ENCODE measurements at places on chromosomes 16 and 17.
A peak's percentile ranks its signal among the peaks of the same experiment; 100 is the strongest.

DNA sequence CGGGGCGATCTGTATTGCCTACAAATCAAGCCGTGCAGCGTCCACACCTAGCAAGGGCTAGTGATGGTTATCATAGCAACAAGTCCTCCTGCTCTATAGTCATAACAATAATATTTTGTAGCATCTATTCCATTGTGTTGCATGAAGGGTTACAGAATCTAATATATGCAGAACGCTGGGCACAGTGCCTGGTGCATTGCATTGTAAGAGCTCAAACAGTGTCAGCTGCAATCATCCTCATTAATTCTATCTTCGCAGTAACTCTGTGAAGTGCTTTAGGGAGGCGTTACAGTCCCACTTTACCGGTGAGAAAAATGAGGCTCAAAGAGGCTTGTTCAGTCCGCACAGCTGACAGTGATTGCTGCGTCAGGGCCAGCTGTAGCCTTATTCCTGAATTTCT, 149.4 kb downstream of the RBFOX1 start:
- DNase-seq: no peak

GRCh38 chr17:49835472-49835871, 12.4 kb downstream of the TAC4 start:
- no peak for DNase-seq

DNA sequence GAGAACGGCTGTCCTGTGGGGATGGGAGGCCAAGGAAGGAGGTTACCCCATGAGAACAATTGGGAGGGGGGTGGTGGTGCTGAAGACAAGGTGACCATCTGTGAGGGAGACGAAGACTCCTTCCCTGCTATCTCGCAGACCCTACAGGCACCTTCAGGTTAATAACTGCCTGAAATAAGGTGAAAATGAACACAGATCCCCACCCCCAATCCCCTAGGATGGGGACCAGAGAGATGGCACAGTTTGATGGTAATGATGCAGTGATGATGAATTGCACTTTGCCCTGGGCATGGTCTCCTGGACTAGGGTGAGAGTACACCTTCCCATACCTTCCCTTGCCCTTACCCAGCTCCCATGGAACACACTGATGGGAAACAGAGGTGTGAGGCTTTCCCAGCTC, 1.4 kb upstream of the NAE1 start:
- no peak for DNase-seq

DNA sequence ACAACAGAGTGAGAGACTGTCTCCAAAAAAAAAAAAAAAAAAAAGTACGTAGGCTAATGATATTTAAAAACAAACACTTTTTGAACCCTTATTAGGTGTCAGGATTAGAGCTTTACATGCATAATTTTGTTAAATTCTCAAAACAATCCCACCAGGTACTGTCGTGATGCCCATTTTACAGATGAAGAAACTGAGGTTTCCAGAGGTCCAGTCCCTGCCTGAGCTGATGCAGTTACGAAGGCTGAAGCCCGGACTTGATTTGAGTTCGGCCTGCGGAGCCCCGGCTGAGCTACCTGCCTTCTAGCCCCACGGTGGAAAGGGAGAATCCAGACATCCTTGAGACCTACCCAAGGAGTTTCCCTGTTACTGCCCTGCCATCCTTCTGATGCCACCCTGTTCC, 137.5 kb upstream of the EEF2KMT start:
- no peak for DNase-seq

GRCh38 chr17:47188271-47188875, 722 bp downstream of the CDC27 start:
- DNase-seq: peak; percentile 6

- DNase-seq: no peak
These were observed 16.1 kb downstream of the PLK1 start for GRCh38 chr16:23694644-23695373.

DNA sequence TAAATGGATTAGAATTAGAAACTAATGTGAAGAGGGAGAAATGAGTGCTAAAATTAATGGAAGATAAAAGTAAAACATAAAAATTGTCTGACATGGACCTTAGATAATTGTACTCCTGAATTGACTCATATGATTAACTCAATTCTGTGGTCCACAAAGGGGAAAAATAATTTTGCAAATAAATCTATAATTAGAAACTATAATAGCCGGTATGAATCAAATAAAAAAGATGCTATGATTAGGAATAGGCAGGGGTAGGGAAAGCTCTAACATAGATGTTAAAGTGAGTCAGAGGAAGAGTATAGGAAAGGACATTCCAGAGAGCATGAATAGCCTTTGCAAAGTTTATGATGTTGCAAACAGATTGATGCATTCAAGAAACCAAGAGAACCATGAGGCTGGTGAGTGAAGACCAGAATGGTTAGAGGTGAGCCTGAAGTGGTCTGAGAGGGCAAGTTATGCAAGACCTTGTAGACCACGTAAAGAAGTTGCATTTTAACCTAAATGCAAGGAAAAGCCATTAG, 262.1 kb upstream of the CA10 start:
- DNase-seq: no peak

- DNase-seq: no peak
These were observed 7.8 kb downstream of the KRT28 start for GRCh38 chr17:40791787-40792436.

DNA sequence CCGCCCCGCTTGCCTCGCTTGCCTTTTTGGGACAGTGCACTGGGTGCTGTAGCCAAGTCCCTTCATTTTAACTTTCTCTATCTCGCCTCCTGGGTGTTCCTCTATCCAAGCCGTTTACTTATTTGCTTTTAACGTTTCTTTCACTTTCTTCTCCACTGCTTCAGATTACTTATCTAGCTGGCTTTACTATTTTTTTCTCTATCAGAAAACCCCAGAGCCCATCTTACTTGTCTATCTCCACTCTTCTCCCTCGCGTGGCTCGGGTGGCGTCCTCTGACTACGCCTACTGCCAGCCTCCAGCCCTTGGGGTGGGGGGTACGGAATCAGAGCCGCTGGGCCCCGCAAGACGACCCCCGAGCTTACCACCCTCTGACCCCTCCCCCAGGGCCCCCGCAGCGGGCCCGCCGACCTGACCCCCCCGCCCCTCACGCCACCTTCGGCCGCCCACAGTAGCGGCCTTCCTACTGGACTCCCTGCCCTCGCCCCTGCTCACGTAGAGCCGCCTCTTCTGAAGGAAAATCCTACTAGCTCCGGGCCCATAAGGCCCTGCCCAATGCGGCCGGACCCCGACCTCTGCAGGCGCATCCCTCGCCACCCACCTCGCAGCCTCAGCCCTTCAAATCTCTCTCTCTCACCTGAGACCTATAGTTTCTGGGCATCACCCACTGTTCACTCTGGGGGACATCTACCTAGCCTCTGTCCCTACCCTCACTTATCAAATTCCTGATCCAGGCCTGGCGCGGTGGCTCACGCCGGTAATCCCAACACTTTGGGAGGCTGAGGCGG, 1.0 kb upstream of the SLC12A4 start:
- no peak for DNase-seq

GRCh38 chr16:83792391-83792790, 15.4 kb upstream of the HSBP1 start:
- no peak for DNase-seq

DNA sequence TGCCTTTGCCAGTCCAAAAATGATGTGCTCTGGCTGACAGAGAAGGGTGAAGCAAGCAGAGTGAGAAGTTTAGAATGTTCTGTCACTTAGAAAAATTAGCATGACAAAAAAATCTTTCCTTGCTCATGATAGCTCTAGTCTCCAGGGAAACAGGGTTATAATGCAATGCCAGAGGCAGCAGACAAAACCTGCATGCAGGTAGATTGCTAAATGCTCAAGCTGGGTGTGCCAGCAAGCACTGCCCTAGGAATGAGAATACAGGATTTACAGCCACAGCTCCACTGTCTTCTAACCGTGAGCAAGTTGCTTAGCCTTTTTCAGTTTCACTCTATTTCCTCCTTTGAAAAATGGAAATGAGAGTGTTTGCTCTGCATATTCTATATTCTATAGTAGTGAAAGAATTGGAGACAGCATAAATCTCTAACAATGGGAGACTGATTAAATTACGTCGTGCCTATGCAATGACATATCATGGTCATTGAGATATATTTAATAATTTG, 516.6 kb upstream of the C16orf82 start:
- no peak for DNase-seq

DNA sequence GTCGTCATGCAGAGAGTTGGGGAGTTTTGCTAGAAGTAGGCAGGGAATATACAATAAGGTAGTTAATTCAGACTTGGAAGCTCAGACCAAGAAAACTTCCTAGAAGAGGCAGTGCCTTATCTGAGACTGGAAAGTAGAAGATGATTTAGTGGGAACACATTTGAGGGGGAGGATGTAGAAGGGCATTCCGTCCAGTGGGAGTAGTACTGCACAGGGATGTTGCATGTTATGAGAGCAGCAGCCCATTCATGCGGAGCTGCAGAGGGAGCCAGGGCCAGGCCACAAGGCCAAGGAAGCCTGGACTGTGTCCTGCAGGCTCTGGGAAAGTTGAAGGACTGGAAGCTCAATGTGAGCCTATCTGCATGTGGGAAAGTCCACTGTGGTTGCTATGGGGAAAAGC, 344.5 kb upstream of the EEF2KMT start:
- DNase-seq: no peak

GRCh38 chr16:24367186-24367710, 111.1 kb downstream of the CACNG3 start:
- no peak for DNase-seq

DNA sequence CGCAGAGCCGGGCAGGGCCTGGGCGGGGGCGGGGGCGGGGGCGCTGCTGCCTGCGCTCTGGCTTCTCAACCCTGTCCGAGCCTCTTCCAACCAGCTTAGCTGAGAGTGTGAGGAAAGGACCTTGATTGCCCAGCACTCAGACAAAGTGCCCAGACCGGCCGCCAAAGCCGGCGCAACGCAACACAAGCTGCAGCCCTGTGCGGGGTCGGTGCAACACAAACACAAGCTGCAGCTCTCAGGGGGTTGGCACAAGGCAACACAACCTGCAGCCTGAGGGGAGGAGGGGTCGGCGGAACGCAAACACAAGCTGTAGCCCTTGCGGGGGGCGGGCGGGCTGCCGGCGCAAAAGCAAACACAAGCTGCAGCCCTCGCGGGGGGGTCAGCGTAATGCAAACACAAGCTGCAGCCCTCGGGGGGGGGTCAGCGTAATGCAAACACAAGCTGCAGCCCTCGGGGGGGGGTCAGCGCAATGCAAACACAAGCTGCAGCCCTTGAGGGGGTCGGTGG, 60.0 kb downstream of the KLHDC4 start:
- no peak for DNase-seq

GRCh38 chr17:4386406-4386805, 19.9 kb upstream of the UBE2G1 start:
- DNase-seq: no peak

- DNase-seq: no peak
These were observed 51.9 kb downstream of the ABCA8 start for GRCh38 chr17:68903286-68903685.

GRCh38 chr17:60641126-60641525, 36.5 kb upstream of the BCAS3 start:
- no peak for DNase-seq

DNA sequence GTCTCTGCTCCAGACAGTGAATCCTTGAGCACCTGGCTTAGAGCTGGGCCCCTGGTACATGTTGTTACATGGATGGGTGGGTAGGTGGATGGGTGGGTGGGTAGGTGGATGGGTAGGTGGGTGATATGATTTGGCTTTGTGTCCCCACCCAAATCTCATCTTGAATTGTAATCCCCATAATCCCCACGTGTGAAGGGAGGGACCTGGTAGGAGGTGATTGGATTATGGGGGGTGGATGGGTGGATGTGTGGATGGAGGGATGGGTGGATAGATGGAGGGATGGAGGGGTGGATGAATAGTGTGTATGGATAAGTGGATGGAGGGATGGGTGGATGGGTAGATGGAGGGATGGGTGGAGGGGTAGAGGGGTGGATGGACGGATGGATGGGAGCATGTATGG, 26.6 kb upstream of the NPTX1 start:
- DNase-seq: no peak

DNA sequence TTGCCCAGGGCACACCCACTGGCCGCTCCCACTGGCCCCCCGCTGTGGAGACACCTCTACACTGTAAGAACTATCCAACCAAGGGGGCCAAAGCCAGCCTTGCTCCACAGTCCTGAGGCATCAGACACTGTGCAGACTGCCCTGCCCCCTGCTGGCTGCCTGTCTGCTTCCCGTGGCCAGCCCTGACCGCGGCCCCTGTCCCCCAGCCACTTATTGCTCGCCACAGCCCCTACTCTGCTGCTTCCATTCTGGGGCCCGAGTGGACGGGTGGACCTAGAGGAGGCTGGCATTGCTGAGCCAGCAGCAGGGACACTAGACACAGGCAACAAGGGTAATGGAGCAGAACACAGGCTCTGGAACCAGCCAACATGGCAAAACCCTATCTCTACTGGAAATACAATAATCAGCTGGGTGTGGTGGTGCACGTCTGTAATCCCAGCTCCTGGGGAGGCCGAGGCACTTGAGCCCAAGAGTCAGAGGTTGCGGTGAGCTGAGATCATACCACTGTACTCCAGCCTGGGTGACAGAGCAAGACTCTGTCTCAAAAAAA, 19.7 kb upstream of the LRRC37A3 start:
- DNase-seq: peak; percentile 21

GRCh38 chr16:2985462-2985861, 5.2 kb upstream of the PKMYT1 start:
- DNase-seq: no peak

GRCh38 chr17:79203016-79203415, 128.4 kb downstream of the ENGASE start:
- DNase-seq: no peak

DNA sequence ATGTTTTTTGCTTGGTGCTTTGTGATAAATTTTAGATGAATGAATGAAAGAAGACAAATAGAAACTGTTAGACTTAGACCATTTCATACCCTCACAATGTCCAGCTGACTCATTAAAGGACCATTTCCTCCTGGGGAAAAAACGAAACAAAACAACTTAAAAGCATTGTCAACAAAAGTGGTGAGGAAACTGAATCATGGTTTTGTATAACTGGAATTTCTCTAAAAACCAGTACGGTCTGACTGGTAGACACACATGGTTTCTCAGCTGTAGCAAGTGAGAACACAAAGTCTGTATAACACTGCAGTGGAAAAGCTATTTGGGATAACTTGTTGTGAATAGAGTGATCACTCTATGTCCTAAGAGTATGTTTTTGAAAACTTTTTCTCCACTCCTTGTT, 5.3 kb upstream of the DDX52 start:
- DNase-seq: no peak

DNA sequence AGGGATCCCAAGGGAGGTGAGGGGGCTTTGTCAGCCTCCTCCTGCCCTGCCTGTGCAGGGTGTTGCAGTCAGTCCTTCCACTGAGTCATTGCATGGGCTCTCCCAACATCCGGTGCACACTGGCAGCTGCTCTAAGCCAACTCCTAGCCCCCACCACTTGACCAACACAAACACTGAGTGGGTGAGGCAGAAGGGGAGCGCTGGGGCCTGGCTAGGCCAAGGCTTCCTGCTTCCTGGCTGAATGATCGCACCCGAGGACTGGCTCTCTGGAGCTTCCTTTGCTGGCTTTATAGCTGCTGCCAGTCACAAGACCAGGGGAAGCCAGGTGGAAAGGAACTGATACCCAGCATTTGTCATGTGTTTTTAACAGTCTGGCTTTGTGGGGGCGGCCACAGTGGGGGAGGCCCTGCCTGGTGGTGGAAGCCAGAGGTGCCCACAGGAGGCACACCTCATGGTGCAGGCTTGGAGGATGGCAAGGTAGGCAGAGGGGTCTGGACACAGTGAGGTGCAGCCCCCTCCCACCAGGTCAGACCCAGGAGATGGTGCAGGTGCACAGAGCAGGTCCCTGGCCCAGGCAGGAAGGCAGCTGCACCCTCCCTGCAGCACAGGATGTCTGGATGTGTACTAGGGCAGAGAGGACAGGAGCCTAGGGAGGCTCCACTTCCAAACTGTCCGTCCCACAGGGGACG, 6.8 kb downstream of the MPG start:
- peak; percentile 24 for DNase-seq

GRCh38 chr17:27269201-27269600, 24.7 kb upstream of the WSB1 start:
- DNase-seq: no peak

Measured in CD4-positive, alpha-beta T cell treated with Interleukin-4 for 4 hours (primary cell).